ENCODE measurements at places on chromosomes 12 and 14. TPM values are rescaled to one million over a fixed set of nuclear protein-coding genes. Genes with fewer than 3 reads are reported as not detected.
A peak's percentile ranks its signal among the peaks of the same experiment; 100 is the strongest.

Gene MAPKAPK5
- total RNA-seq: 32.4 TPM

Gene TRHDE
- total RNA-seq: 20.9 TPM

GRCh38 chr14:89933002-89933401 lies 21.5 kb downstream of the EFCAB11 start:
- no peak for DNase-seq

GRCh38 chr14:74763803-74764531 lies 851 bp downstream of the YLPM1 start:
- DNase-seq: peak; percentile 27
